ENCODE measurements at places on chromosomes 3 and 15.
A peak's percentile ranks its signal among the peaks of the same experiment; 100 is the strongest.

- no peak for DNase-seq
Observed at GRCh38 chr3:33006571-33007286, 55.3 kb downstream of the CCR4 start.

DNA sequence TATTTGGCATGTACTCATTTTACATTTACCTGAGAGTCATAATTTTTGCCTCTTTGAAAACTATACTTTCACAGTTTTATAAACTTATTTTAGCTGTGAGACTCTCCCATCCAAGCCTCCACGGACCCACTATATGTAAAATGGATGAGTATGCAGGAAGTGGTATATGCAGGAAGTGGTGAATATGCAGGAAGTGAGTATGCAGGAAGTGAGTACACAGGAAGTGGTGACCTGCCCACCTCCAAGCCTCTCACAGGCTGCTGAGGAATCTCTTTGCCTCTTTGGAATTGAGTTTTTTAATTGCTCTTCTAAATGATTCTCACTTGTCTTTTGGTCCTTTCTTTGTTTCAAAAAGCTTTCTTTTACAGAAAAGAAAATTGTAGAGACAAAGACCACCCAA is 85.2 kb downstream of the KBTBD8 start:
- peak; percentile 11 for DNase-seq

DNA sequence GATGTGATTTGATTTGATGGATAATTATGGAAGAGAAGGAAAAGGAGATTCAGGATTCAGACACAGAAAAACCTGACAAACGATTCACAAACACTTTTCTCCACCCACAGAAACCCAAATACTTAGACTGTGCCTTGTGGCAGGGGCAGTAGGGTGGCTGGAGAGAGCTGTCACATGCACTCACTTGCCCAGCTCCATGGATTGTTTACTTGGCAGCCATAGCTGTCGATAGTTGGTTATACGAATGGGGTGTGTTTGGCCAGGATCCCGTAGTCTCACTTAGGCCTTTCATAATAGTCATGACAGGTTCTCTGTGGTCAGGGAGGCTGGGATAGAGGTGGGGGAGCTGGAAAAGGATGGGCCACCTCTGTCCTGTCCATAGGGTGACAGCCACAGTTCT is 76.9 kb downstream of the CACNA1D start:
- DNase-seq: no peak

GRCh38 chr3:158104431-158104921 is 1.7 kb downstream of the SHOX2 start:
- no peak for DNase-seq

- no peak for DNase-seq
Observed at GRCh38 chr3:15646851-15647511, 45.4 kb downstream of the BTD start.

GRCh38 chr15:30905821-30906220 is 2.1 kb downstream of the FAN1 start:
- DNase-seq: no peak

- DNase-seq: no peak
Observed at GRCh38 chr15:95826412-95827195, 503.9 kb upstream of the NR2F2 start.

GRCh38 chr15:41792000-41792637 is 17.8 kb downstream of the MAPKBP1 start:
- DNase-seq: no peak

GRCh38 chr3:52086461-52086860 is 30.1 kb upstream of the DUSP7 start:
- no peak for DNase-seq
